ENCODE measurements at places on chromosomes 5 and 9.

DNA sequence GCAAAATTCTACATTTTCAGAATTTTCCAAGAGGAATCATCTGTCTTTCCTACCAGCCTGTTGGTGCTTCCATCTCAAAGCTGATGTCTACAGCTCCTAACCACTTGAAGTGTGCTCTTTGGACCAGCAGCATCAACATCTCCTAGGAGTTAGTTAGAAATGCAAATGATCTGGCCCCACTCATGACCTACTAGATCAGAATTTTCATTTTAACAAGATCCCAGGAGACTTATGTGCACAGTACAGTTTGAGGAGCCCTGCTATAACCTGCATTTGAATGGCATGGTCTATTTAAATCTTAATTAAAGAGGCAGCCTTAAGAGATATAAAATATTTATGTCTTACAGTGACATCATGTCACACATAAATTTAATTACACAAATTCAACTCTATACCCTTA is 33.8 kb downstream of the ITK start:
- DNase-seq = no peak

- no peak for DNase-seq
These were observed 51.2 kb downstream of the USP20 start for GRCh38 chr9:129886226-129887174.

- no peak for DNase-seq
These were observed 30.7 kb upstream of the GPR21 start for GRCh38 chr9:123002754-123003153.

GRCh38 chr5:167049043-167049663 is 1242.3 kb upstream of the WWC1 start:
- no peak for DNase-seq

DNA sequence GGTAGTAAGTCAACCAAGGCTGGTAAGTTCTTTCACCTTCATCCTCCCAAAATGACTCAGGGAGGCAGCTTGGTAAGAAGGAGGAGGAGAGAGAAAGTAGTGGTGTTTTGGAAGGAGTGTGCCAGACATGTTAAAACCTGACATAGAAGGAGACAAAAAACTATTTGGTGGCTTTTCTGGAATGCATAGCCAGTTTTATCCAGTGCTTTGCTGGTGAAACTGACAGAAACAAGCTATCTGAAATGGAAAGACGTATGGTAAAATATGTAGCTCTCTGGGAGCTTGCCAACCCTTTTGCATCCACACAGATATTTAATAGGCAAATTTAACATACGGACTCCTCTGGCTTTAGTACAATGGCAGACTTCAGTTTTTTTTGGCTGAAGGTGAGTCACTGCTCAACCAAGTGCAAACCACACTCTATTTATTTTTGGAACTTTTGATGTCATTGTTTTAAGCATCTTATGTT is 45.4 kb downstream of the RAB14 start:
- DNase-seq = peak; percentile 13

DNA sequence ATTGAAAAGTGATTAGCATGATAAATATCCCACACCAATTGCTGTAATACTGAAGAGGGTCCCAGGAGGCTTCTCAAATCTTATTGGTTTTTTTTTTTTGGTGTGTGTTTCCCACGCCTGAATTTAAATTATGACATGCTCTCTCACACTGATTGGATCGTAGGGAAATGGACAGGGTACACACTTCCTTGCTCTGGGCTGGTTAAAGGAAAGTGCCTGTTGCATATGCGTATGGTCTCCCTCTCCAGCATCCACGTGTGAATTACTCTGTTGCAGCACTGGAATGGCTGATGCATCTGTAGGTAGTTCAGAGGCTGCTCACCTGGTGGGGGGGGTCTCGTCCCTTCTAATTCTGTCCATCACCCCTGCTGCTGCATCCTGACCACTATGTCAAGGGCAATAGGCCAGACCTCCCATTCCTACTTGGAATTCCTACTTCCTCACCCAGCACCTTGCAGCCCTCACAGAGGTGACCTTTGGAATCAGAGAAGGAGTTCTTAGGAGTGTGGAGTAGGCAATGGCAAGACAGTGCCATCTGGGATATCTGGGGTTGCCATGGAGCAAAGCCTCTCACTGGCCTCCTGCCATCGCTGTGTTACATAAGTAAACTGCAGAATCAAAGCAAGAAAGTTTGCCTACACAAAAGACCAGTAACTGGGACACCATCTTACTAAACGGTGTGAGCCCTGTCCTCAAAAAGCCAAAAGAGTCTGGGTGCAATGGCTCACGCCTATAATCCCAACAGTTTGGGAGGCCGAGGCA is 71.4 kb upstream of the FBXW11 start:
- DNase-seq = no peak

- DNase-seq = no peak
These were observed 66.6 kb downstream of the SHOC1 start for GRCh38 chr9:111728143-111728542.

GRCh38 chr5:179261301-179262125 is 83.7 kb downstream of the ADAMTS2 start:
- DNase-seq = no peak

GRCh38 chr5:18732556-18733479 is 1098.6 kb downstream of the TAF11L14 start:
- DNase-seq = no peak

DNA sequence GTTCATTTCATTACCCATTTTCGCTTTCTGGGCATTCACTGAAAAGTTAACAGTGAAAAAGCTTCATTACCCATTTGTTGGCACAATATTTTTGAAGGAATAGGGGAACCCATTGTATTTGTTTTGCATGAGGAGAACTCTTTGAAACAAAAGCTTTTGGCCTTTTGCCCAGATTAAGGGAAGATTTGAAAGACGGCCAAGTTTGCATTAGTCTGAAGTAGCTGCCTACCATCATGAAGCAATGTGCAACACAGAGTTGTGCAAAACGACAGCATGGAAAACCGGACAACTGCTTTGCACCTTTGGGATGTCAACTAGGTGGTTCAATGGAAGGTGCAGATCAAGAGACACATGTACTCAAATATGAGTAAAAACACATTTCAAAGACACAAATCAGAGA is 84.9 kb downstream of the TRPM3 start:
- no peak for DNase-seq

GRCh38 chr5:122354293-122354692 is 42.3 kb downstream of the SNCAIP start:
- no peak for DNase-seq

GRCh38 chr5:168600409-168600808 is 21.2 kb upstream of the PANK3 start:
- DNase-seq = no peak

GRCh38 chr5:127389601-127390000 is 99.0 kb downstream of the MEGF10 start:
- DNase-seq = no peak

- no peak for DNase-seq
These were observed 29.3 kb upstream of the CPEB4 start for GRCh38 chr5:173858670-173859407.

GRCh38 chr5:134148986-134149539 is 27.7 kb downstream of the SKP1 start:
- DNase-seq = no peak

DNA sequence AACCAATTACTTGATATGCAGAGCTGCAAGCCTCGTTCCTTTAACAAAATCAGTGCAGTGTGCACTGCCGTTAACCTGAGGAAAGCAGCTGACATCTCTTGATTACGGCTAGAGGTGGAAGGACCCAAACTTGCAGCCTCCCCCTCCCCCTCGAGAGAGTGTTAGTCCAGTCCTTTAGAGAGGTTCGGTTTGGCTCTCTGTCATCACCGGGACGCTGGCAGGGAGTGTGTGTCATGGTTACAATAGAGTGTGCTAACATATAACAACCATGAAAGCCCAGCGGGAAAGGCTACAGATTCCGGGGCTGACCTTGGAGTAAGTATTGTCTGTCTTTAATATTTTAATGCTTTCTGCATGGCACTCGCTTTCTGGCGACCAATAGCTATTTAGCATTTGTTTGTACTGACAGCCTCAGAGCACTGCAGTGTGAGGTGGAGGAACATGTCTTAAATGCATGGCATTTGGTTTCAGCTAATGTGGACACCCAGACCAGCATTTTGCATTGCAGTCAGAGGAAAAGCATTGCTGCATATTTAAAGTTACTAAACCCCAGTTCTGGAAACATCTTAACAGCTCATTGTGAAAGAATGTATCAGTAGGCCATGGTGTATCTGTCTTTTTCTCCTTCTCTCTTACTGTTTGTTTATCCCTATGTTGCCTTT is 237.5 kb downstream of the CD180 start:
- DNase-seq = no peak

GRCh38 chr9:136773386-136774044 is 9.2 kb upstream of the LCN15 start:
- DNase-seq = no peak

DNA sequence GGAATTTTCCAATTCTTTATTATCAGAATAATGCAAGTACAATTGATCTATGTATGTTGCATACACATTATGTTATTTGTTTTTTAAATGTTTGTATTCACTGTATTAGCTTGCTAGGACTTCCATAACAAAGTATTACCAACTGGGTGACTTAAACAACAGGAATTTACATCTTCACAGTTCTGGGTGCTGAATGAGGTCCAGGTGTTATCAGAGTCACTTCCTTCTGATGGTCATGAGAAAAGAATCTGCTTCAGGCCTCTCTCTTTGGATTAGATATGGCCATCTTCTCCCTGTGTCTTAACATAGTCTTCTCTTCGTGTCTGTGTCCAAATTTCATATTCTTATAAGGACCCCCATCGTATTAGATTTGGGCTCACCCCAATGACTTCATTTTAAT is 229.1 kb upstream of the TRPC7 start:
- no peak for DNase-seq

GRCh38 chr5:93874080-93874479 is 132.7 kb upstream of the POU5F2 start:
- DNase-seq = no peak

DNA sequence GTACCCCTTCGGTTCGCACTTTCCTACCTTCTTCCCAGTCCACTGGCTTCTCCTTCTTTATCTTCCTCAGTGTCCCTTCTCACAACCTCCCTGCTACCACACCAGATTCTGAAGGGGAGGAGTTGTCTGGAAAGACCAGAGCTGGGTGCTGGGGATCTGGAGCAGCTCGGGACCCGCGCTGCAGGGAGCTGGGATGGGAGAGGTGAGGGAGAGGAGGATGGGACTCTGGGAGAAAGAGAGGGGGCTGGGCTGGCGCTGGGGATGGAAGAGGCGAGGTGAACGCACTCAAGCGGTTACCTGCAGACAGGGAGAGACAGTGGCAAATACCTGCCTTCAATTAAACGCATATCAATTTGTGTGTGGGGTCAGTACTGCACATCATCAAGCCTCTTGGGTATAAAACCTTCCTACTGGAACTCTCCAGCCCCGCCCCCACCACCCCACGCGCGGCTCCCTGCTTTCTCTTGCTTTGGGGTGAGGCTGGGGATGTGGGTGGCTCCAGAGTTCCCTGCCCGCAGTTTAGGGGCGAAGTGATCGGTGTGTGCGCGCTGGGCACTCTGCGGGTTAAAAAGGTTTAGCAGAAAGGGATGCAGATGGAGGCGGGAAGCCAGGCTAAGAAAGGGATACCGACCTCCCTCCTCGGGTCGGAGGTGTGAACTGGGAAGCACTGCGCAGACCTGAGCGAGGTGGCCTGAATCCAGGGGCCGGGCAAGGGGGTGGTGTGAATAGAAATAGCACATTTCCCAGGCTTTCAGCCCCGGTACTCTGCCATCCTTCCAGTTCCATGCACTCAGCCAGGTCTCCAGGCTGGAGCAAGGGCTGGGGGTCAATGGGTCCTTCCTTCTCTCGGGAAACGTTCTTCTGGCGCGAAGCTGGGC is 977 bp upstream of the PAM start:
- DNase-seq = peak; percentile 17

DNA sequence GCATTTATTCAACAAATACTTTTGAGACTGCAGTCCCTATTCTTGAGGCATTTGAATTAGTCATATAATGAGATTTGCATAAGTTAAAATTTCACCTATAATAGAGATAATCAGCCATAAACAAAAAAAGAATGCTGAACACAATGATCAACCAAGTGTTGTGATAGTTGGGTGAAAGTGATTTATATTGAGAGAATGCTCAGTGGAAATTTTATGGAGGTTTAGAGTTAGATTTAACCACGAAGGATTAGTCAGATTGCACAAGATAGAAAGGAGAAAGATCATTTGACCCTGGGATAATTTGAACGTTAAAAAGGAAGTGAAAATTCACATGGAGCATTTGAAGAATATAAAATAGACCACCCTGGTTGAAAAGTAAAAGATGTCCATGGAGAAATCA is 356.2 kb downstream of the NPR3 start:
- DNase-seq = no peak

DNA sequence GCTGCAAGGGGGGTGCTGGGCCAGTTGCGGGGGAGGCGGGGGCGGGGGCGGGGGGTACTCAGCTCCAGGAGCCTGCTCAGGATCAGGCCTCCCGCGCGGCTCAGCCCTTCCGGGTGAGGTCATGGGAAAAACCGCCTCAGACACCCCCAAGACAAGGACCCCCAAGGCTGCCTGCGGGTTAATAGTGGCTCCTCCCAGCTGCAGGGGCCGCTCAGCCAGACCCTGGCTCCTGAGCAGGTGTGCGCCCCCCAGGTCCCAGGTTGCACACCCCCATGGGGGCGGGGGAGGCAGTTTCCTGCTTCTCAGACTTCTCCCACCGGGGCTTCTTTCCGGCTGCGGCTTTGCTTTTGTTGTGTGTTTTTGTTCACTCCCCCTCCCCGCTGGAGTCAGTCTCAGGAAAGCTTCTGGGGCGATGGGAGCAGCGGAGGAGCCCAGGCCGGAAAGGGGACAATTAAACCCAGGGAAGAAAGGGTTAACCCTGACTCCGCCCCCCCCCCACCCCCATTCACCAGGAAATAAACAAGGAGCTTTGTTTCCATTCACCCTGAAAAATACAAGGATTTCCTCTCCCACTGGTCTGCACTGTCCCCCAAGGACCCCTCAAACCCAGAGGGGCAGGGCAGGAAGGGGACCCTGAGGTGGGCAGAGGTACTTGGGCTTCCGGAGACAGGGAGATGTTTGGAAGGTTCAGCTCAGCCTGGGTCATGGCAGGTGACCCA is 42.3 kb upstream of the NOTCH1 start:
- DNase-seq = no peak

GRCh38 chr5:168836603-168837231 is 257.5 kb upstream of the PANK3 start:
- no peak for DNase-seq

- peak; percentile 33 for DNase-seq
These were observed 194.3 kb downstream of the PALM2AKAP2 start for GRCh38 chr9:109974143-109974917.

- DNase-seq = no peak
These were observed 26.9 kb upstream of the NTRK2 start for GRCh38 chr9:84642553-84643141.

- no peak for DNase-seq
These were observed 83.0 kb upstream of the RANBP6 start for GRCh38 chr9:6098431-6098830.

DNA sequence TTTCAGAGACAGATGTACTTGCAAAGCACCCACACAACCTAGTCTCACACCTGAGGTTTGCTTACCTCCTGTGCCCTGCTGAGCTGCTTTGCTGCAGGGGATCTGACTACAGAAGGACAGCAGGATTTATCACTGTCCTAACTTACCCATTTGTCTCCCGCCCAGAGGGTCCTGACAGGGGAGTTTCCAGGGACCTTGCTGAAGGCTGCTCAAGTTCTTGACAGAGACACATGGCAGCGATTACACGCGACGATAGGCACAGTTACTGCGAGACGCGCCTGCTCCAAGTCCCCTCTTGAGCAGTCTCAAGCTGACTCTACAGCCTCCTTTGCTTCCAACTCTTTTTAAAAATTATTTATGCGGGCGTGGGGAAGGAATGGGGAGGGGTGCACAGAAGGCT is 24.6 kb upstream of the GALNT10 start:
- no peak for DNase-seq

GRCh38 chr9:96884443-96884842 is 30.1 kb upstream of the ZNF782 start:
- no peak for DNase-seq

- DNase-seq = no peak
These were observed 70.1 kb upstream of the MOCS2 start for GRCh38 chr5:53179691-53180090.
